ENCODE measurements at places on chromosomes 1 and 21. TPM values are rescaled to one million over a fixed set of nuclear protein-coding genes. Genes with fewer than 3 reads are reported as not detected.

DLGAP3 gene
- 0.52 TPM for total RNA-seq

MIGA1 gene
- 10.4 TPM for total RNA-seq

KRTAP19-3 gene
- not detected for total RNA-seq

DNA sequence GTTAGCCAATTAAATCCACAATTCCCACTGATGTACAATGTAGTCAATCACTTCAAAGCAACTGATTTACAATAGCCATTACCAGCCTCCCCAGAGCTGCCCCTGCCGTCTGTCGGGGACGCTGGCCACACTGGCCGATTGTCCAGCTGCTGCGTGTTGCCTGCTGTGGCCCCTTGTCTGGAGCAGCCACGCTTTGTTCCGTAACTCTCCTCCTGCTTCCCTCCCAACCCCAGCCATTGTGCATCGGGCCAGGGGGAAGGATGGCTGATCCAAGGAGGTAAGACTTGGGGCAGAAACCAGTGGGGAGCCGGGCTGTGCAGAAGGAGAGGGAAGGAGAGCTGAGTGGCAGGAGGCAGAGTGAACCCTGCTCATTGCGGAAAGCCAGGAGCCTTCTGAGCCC, 83.6 kb upstream of the LYST start:
- DNase-seq, result no peak

GRCh38 chr21:15521644-15522001, 208.2 kb upstream of the USP25 start:
- DNase-seq, result no peak

- no peak for DNase-seq
Observed at GRCh38 chr1:237779356-237779755, 111.4 kb downstream of the ZP4 start.

DNA sequence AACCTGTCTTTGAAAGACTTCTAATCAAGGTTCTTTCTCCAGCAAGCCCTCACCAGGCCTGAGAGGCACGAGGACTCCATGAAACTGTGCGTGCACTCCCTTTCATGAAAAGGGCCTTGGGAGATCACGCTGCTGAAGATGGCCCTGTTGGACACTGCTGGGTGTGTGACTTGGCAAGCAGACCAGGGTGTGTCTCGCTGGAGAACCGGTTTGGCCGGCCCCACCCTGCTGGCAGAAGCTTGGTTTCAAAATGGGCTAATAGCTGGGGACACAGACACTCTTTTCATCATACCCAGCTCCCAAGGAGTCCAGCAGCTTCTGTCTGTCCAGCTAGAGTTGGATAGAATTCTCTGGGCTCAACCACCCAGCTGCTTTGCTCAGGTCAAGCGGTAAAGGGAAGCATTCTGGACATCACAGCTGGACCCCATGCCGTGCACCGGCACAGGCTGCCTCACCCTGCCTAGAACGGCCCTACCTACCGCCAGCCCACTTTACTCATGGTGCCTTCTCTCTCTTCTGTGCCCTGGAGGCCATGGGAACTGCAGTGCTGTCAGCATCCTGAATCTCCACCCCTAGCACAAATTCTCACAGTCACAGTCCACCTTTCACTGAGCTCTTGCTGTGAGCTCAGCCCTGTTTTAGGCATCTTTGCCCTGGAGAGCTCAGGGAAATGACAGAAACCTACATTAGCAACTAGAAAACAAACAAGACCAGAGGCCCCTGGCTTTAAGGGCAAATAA, 24.6 kb downstream of the PKP1 start:
- no peak for DNase-seq

- no peak for DNase-seq
Observed at GRCh38 chr1:198696211-198696610, 57.4 kb downstream of the PTPRC start.

- DNase-seq, result no peak
Observed at GRCh38 chr1:67966666-67967009, 83.8 kb downstream of the DIRAS3 start.

DNA sequence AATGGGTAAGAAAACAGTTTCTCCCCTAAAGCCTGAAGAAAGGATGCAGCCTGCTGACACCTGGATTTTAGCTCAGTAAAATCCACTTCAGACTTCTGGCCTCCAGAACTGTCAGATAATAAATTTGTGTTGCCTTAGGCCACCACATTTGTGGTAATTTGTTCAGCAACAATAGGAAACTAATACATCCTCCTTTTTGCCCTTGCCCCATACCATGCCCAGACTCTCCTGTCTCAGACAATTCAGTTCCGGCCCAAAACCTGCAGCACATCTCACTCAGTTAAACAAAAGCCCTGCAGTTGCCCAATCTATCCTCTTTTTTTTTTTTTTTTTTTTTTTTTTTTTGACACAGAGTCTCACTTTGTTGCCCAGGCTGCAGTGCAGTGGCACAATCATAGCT, 25.8 kb downstream of the SMIM12 start:
- DNase-seq, result no peak

GRCh38 chr21:43809853-43810504, 20.6 kb downstream of the RRP1 start:
- DNase-seq, result no peak

DNA sequence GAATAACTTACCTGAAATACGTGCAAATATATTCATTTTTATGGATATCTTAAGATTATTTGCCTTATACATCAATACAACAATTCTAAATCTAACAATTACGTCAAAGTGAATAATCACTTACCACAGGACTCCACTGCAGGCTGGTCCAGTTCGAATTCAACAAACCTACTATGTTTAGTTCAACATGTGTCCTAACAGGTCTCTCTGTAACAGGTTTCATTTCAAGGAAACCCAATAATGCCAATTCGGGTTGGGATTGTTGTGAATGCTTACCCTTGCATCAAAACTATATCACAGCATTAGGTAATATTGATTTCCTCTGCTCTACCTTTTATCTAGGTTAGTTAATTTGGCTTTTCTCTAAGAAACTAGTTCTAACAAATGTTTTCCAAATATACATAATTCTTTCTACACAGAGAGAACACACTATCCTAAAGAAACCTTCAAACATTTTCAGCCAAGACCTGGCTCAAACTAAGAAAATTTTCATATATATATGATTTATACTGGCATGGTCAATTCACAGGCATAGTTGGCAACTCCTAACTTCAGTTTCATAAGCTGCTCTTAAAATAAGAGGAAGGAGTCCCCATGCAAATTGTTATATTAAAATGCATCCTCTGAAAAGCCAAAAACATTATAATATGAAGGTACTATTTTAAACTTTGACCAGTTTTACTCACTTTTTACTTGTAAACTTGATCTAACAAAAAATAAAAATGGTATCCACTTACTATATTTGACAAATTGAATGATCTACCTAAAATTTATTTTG, 4.5 kb downstream of the IVNS1ABP start:
- no peak for DNase-seq

- DNase-seq, result no peak
Observed at GRCh38 chr1:28971980-28972771, 57.8 kb downstream of the EPB41 start.

DNA sequence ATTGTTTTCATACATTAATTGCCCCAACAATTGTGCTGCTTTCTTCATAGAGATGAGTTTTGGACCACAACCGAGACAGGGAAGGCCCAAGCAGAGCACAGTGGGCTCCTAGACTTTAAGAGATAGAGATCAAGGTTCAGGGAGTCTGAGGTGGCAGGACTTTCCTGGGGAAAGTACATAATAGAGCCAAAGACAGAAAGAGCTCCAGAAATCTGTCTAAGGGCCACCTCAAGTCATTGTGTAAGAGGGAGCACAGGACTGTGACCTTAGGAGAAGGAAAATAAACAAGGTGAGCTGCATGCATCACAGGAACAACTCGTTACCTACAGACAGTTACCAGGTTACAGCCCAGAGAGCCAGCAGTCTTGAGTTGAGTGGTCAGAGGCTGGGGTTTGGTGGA, 41.3 kb upstream of the CR2 start:
- DNase-seq, result no peak

DNA sequence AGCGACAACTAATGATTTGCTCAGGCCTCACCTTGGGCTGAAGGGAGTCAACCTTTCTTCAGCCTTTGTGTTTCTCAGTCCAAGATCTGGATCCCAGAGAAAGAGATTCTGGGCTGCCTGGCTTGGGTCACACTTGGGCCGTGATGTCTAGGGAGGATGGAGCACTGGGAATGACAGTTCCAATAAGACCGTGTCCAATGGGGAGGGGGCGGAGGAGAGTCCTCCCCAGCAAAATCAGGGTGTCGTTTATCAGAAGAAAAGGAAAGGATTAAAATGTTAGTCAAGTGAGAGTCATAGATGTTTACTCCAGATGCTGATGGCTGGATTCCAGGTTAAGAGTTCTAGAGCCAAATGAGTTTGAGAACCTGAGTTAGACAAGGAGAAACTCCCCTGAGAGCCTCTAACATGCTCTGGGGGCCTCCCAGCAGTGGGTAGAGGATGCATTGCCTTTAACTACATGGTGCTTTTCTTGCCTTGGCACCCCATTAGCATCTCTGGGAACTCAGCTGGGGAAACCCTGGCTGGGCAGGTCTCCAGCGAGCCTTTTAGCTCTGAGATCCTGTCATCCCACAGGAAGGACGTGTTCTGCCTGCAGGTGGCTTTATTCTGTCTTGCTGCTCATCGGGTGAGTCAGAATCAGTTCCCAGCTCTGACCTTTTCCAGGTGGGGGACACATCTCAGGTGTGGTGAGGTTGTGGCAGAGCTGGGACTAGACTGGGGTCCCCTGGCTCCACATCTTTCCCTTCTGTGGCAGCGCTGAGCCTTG, 22.2 kb downstream of the NIPAL3 start:
- DNase-seq, result no peak

GRCh38 chr1:20574686-20575540, 14.0 kb upstream of the CDA start:
- DNase-seq, result peak; percentile 73

GRCh38 chr1:228403231-228403631, 3.4 kb downstream of the TRIM11 start:
- no peak for DNase-seq

DNA sequence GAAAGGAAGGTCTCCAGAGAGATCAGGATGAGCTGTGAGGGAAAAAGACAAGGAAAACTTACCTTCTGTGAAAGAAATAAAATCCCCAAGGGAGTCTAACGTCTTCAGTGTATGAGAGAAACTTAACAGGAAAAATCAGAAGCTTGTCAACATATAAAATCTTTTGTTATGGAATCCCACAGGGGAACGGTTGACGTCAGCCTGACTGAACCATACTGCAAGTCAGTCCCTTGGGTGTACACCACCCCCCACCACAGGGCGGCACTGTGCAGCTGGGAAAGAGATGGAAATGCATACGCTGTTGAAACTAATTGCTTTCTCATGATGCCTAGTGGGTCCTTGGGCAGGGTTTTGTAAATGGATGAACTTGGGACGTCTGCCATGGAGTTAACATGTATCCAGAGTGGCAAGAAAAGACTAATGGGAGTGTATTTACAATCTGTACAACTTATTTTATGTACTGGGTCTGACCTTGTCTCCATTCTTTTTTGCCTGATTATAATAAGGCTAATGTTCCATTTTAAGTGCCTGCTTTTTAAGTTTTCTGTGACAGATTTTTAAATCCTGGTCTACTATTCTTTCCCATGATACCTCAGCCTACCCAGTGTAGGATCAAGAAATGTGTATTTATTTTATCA, 22.7 kb downstream of the UTP25 start:
- peak; percentile 22 for DNase-seq

DNA sequence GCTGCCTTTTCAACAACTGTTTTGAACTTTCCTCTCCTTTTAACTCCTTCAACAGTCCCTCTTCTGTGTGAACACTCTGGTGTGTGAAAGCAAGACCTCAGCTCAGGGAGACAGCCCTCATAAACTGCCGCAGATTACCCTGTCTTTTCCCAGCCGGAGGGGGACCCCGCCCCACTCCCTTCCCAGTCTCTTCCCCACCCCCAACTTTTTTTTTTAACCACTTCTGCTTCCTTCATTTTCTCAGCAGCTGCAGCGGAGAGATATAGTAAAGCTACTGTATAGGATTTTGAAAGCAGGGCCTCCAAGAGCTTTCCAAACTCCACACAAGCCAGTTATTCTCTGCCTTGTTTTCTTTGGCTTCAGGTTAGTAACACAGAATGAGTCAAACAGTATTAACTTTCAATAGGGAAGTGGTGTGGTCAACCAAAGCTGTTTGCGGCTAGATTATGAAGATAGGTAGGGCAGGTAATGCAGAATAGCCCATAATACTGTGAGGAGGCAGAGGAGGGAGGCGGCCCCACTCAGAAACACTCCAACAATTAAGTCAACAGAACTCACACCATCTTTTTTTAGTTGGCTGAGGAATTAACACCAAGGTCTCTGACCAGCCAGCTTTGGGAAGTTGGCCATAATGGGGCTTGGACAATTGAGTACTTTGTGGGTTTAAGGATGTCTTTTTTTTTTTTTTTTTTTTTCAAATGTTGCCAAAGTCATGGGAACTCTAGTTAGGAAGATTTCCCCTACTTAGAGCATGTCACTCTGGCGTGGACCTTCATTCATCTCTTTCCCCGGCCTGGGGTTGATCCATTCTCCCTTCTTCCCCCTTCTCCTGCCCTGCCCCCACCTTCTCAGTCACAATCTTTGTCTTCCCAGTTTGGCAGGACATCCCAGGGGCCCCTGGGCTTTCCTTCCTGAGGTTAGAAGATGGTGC, 177.0 kb downstream of the CLIC6 start:
- no peak for DNase-seq

DNA sequence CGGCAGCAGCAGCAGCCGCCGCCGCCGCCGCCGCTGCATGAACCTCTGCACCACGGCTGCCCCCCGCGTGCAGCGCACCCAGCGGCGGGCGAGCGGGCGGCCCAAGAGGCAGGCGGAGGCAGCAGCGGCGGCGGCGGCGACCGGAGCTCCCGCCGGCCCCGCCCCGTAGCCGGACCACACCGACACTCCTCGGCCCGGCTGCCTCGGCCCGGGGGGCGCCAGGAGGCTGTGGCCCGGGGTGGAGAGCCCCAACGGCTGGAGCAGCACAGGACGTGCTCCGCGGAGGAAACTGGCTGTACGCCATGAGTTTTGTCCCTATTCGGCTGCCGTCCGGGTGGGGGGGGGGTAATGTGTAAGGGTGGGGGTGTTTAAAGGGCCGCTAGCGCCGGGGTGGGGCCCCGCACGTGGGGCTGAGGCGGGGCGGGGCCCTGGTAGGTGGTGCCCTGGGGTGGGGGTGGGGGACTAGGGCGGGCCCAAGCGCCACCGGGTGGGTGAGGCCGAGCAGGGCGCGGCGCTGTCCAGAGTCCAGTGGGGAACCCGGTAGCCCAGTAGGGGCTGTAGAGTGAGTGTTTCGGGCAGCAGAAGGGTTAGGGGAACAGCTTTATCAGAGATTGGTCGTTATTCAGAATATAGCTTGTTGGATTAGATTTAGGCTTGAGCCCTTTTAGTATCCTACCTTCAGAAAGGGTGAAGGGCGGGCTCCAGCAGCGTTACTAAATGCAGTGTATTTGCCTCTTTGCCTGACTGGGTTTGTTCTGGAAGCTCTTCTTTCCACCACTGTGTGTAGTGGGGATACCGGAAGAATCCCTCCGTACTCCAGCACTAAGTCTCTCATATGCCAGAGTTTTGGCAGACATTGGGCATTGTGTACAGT, at the start of gene FAM78B:
Gene FAM78B (minus strand): TSS at position 304 of the 874 bp plus-strand sequence. CDS start 753 bp downstream, outside the sequence.
- DNase-seq, result peak; percentile 87

DNA sequence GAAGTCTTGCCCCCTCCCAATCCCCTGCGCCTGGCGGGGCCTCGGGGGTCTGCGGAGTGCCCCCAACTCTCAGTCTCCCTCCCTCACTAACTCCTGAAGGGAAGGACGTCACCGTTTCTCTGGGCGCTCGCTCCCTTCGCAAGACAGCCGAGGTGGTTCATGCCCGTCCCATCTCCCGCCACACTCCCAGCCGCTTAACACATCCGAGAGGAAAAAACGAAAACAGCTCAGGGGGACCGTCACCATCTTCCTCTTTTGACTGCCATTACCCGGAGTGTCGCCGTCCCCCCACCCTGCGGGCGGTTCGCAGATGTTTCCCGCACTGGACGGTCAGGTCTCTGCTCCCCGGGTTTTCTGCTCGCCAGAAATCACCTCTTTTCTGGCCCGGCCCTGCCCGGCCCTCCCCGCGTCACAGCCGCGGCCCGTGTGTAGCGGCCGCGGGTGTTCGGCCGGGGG, 532 bp downstream of the ERO1B start:
- no peak for DNase-seq
